Glutamatergic neuron (in vitro differentiated cells): ENCODE measurements at places on chromosomes 3 and 15.

DNA sequence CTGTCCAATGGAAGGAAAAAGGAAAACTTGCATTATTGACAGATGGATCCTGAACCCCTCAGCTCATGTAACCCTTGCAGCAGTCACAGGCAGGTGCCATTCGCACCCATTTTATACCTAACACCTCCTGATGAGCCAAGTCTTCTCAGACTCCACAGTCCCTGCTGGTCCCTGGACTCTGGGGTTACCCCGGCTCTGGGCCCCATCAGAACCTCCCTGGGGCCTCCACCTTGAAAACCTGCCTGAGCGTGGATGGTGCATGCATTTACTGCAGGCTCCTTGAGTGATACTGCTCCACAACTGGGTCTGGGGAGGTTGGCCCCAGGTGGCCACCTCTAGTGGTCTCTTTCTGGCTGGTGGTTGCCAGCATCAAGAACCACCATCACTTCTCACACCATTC is 15.9 kb upstream of the DOCK3 start:
- no peak for DNase-seq
- H3K4me3 ChIP-seq: no peak overlapping the region
- peaks cover 9% of the 10 kb centered on the region for H3K27me3 ChIP-seq
- no peak overlapping the region for H3K27ac ChIP-seq

DNA sequence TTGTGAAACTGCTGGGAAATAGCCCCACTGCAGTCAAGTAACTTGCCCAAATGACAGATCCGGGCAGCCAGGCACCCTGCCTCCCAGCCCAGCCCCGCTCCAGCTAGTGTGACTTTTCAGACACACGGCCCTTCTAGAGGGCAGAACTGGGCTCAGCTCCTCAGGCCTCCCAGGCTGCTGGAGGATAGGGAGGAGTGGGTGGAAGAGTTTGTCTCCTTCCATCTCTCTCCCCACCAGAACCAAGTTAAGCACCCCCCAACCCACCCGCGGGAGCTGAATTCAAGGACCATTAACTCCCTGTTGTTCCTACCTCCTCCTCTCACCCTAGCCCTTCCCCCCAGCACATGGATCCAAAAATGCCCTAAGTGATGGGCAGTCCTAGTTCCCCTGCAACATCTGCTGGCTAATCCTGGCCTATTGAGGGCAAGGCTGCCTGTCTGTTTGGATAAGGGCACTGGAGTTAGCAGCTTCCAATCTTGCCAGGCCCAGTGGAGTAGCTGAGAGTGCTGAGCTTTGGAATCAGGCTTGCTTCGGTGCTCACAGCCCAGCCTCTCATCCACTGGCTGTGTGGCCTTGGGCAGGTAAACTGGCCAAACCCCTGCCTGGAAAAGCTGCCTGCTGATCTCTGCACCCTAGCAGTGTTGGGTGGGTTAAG is 3.1 kb downstream of the CCDC33 start:
- peaks cover 3% of the 10 kb centered on the region for H3K27me3 ChIP-seq
- H3K36me3 ChIP-seq: no peaks in the 10 kb centered on the region
- H3K4me3 ChIP-seq: no peak overlapping the region
- peaks cover 19% of the 10 kb centered on the region for H3K4me1 ChIP-seq
- no peak for DNase-seq

DNA sequence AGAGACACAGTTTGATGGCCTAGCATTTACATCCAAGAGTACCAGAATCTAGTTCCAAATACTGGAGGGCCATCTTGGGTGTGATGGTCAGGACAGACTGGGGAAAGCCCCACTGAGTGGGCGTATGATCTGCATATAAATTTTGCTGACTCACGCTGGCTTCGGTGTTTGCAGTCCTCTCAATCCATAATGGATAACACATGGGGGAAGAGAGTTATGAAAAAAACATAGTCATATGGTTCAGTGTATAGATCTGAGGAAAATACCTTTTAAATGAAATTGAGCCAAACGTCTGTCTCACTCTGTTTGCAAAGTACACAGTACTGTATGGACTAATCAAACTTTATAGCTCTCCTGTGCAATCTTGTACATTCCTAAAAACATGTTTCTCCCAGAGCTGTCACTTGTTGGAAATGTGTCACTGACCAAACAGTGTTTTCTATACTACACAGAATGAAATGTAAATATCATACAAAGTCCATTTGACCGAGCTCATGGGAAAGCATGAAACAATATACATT is 125.3 kb upstream of the THBS1 start:
- no peak overlapping the region for H3K27ac ChIP-seq

GRCh38 chr3:158105119-158105709 is 1.0 kb downstream of the SHOX2 start:
- peak overlapping the region; percentile 86 for H3K27ac ChIP-seq
- peaks cover 5% of the 10 kb centered on the region for H3K36me3 ChIP-seq
- peaks cover 58% of the 10 kb centered on the region for H3K27me3 ChIP-seq
- H3K4me1 ChIP-seq: peaks cover 14% of the 10 kb centered on the region
- peak; percentile 31 for DNase-seq
- peak overlapping the region; percentile 100 for H3K4me3 ChIP-seq

- no peak overlapping the region for H3K4me3 ChIP-seq
- no peaks in the 10 kb centered on the region for H3K27me3 ChIP-seq
Measured at GRCh38 chr3:112508261-112508660, 9.0 kb upstream of the BTLA start.

- H3K27me3 ChIP-seq: no peaks in the 10 kb centered on the region
- peak overlapping the region; percentile 56 for H3K27ac ChIP-seq
- H3K36me3 ChIP-seq: no peaks in the 10 kb centered on the region
- H3K4me1 ChIP-seq: peaks cover 45% of the 10 kb centered on the region
Measured at GRCh38 chr3:113269661-113270060, 58.3 kb downstream of the BOC start.

DNA sequence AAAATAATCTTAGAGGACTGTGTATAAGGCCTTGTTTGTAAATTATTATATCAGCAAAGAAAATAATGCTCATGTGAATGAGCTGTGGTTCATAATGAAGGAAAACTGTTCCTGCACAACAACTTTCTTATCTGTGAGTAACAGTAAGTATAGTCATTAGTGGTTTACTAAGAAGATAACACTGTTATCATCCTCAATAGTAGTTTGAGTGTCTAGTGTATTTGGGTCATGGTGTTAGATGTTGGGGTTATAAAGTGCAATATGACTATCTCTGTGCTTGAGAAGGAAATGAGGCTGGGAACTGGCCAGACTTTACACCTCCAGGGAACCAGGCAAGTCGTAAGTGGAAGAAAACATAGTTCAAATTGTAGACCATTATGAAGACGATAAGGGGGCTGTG is 15.6 kb downstream of the VPS8 start:
- H3K27me3 ChIP-seq: no peaks in the 10 kb centered on the region
- H3K27ac ChIP-seq: no peak overlapping the region
- H3K4me3 ChIP-seq: no peak overlapping the region
- no peak for DNase-seq

DNA sequence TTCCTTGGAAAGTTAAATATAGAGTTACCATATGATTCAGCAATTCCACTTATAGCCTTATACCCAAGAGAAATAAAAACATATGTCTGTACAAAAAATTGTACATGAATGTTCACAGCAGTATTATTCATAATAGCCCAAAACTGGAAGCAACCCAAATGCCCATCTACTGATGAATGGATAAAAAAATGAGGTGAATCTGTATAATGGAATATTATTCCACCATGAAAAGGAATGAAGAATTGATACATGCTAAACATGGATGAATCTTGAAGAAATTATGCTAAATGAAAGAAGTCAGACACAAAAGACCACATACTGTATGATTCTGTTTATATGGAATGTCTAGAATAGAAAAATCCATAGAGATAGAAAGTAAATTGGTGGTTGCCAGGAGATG is 61.4 kb downstream of the TTC23 start:
- no peaks in the 10 kb centered on the region for H3K4me1 ChIP-seq
- DNase-seq: no peak
- H3K4me3 ChIP-seq: no peak overlapping the region
- peaks cover 1% of the 10 kb centered on the region for H3K27me3 ChIP-seq

DNA sequence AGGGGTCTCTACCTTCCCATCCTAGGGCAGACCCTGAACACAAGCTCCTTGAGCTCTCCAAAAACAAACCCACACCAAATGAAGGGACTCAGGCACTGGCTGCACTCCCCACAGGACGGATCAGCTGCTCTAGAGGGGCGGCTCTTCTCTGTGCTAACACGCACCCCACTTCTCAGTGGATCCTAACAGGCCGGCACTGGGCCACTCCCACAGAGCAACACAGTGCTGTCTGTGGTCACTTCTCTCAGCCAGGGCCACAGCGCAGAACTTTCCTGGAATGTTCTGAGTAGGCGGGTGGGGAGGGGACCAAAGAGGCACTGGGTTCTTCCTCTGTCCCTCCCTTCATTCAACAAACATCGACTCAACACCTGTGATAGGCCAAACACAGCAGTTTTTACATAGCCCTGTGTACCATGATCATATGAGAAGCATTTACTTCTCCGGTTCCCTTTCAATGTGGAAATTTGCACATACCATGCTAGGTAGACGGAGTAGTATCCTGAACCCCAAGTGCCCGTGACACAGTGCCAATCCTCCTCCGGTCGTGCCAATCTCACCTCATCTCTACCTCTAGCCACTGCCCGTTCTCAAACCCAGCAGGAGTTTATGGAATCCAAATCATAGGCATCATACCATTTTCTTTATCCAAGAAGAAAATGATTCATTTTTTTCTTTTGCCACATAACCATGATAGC is 98.1 kb downstream of the LRIG1 start:
- peaks cover 38% of the 10 kb centered on the region for H3K4me1 ChIP-seq
- H3K27ac ChIP-seq: peak overlapping the region; percentile 35
- no peaks in the 10 kb centered on the region for H3K36me3 ChIP-seq
- no peak overlapping the region for H3K4me3 ChIP-seq
- DNase-seq: no peak

GRCh38 chr15:57335719-57336118 is 40.6 kb upstream of the CGNL1 start:
- peaks cover 41% of the 10 kb centered on the region for H3K4me1 ChIP-seq
- peak overlapping the region; percentile 42 for H3K4me3 ChIP-seq
- peak; percentile 52 for DNase-seq
- H3K36me3 ChIP-seq: no peaks in the 10 kb centered on the region
- H3K27ac ChIP-seq: peak overlapping the region; percentile 78

DNA sequence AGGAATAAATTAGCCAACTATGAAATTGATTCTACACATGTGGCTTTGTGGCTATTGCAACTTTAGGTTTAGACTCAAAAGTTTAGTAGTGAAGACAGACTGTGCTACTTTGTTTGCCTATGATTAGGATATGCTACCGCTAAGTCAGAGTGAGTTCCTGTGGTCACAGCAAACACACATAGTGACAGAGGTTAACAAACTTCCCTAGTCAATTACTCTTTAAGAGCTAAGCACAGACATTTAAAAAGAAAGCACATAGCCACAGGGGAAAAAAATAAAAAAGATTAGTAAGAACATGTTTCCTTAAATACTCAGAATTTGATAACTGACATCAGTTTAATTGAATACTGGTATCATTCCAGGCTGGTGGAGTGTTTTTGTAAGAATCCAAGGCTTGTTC is 207.1 kb downstream of the GBE1 start:
- no peak overlapping the region for H3K27ac ChIP-seq
- H3K4me1 ChIP-seq: no peaks in the 10 kb centered on the region
- H3K27me3 ChIP-seq: peaks cover 4% of the 10 kb centered on the region
- DNase-seq: no peak
- H3K36me3 ChIP-seq: no peaks in the 10 kb centered on the region
- no peak overlapping the region for H3K4me3 ChIP-seq

DNA sequence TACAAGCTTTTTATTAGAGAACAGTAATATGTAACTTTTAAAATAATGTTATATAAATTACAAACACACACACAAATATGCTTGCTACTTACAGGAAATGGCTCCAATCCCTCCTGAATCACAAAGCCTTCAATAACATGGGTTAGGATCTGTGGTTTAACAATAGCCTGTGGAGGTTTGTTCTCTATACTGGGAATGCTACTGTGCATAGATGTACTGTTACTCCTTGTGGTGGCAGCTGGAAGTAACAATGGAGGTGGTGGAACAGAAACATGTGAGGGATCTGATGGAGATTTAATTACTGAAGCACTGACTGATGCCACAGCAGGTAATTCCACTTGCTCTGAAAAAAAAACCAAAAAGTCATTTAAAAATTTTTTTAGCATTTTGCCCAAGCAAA is 64.4 kb downstream of the PHC3 start:
- no peak for DNase-seq
- H3K27me3 ChIP-seq: peaks cover 2% of the 10 kb centered on the region
- H3K36me3 ChIP-seq: no peaks in the 10 kb centered on the region
- H3K4me3 ChIP-seq: no peak overlapping the region
- no peak overlapping the region for H3K27ac ChIP-seq
- no peaks in the 10 kb centered on the region for H3K4me1 ChIP-seq

- H3K27ac ChIP-seq: no peak overlapping the region
- no peaks in the 10 kb centered on the region for H3K4me1 ChIP-seq
- no peaks in the 10 kb centered on the region for H3K27me3 ChIP-seq
- H3K4me3 ChIP-seq: no peak overlapping the region
- DNase-seq: no peak
Measured at GRCh38 chr3:149267565-149267964, 45.9 kb upstream of the CP start.

- peaks cover 16% of the 10 kb centered on the region for H3K4me1 ChIP-seq
- H3K4me3 ChIP-seq: no peak overlapping the region
- no peaks in the 10 kb centered on the region for H3K27me3 ChIP-seq
Measured at GRCh38 chr3:125154800-125155269, 57.7 kb downstream of the SLC12A8 start.

DNA sequence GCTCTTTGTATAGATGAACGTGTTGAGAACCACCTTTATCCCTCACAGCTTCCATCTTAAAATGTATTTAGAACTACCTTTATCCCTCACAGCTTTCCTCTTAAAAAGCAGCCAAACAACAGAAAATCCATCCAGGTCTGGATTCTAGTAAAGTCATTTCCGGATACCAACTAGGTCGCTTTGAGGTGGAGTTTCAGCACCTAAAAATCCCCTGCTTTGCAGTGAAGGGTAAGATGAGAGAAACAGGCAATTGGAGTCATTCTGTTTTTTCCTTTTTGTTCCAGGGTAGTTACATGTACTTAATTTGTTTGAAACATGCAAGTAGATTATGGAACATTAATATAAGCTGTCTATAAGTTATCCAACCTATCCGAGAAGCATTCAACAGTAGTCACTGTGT is 192.0 kb downstream of the UBE2E2 start:
- H3K27me3 ChIP-seq: no peaks in the 10 kb centered on the region
- H3K4me3 ChIP-seq: no peak overlapping the region
- no peak overlapping the region for H3K27ac ChIP-seq
- no peak for DNase-seq
